Fibroblast of lung (primary cell): ENCODE measurements at places on chromosomes 12 and 14. TPM values are rescaled to one million over a fixed set of nuclear protein-coding genes. Genes with fewer than 3 reads are reported as not detected.

RBMS2 gene
- 11.3 and 23.1 TPM in 2 replicates for total RNA-seq

GDF3 gene
- total RNA-seq: not detected in 2 replicates

NPFF gene
- total RNA-seq: not detected in 2 replicates

SLC7A8 gene
- 5.1 and 10.2 TPM in 2 replicates for total RNA-seq
